Psoas muscle (tissue), 8 donors: ENCODE measurements at places on chromosomes 5 and 9.

DNA sequence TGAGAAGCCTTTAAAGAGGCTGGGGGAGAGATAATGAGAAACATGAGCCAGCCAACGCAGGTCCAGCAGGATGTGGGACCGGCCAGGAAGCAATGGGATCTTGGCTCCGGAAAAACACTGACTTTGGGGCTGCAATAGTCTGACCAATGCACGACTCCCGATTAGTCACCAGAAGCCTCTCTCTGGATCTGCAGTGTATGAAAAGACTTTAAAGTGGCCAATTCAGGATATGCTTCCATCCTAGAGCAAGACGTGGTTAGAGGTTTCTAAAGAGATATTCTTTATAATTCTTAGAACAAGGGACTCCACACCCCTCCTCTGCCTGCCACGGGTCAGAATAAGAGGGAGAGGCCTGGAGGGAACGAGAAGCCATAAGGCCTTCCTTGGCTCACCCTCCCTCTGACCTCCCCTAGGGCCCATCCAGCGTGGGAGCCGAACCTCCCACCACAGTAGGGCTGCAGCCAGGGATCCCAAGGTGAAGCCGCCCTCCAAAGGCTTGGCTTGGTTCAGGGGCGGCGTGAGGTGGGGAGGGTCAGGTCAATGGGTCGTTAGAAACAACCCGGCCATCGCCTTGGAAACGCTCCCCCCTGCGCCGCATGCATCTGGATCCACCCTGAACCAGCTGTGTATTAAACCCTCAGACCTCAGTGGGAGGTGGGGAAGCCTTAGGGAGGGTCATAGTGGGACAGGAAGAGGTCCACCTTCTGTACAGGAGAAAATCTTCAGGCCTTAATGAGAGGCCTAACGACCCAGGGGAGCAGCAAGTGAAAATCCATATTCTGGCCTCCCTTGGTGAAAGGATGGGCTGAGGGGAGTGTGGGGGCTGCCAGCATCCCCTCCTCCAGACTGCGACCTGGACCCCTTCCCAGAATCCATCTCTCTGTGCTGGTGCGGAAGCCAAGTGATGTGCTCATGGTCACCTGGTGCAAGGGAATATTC, 11.1 kb downstream of the FGF1 start:
- DNase-seq: peak; percentile 64

DNA sequence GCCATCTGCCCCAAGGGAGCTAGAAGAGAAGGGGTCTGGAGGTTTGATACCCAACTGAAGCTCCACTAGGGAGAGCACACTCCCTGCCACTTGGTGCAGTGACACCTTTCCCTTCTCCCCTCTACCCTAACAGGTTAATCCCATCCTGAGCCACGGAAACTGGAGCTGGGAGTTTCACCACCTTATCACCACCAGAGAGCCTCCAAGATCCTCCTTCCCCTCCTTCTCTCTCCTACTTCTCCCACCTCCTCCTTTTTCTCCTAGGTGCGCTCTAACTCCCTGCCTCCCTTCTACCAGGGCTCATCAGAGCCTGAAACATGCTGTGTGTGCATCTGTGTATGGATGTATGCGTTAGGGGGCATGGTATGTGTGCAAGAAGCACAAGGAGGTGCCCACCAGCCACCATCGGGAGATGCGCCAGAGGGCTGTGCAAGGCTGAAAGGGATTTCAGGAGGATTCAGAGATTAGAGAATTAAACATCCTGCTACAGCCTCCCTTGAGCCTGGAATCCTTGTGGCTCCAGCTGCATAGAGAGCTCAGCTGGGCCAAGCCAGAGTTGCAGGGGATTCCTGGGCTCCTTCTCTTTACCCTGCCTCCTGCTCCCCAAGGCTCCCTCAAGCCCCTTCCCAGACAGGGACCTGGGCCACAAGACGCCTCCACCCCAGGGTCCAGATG, 89.8 kb downstream of the PCDH1 start:
- no peak for DNase-seq

- peak; percentile 77 for DNase-seq
Observed at GRCh38 chr9:87792831-87793288, 66.9 kb downstream of the CTSL start.

DNA sequence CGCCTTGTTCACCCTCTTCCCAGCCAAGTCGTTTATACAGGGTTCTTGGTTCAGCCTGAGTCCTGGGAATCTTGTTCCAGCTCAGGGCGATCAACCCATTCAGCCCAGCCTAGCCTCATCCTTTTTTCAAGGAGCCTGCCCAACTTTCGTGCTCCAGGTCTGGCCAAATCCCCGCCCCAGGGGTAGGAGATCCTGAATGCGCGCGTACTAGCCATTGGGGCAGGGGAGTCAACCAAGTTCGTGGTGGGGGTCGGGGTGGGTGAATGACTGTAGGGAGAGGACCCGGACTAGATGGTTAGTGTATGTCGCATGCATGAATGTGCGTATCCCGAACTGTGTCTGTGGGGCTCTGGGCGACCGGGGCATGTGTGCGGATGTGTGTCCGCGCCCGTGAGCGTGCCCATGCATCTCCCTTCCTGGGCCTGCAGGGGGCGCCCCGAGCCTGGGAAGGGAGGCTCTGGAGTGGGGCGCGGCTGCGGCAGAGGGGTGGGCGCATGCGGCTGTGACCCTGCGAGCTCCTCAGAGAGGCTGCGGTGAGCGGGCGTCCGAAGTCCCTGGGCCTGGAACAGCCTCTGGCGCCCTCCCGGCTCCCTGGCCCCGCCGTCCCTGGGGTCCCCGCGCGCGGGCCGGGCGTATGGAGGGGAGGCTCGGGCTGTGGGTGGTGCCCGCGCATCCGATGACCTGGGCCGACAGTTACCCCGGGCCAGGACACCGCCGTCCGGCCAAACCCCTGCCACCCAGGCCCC, 8.7 kb downstream of the CCL21 start:
- DNase-seq: peak; percentile 84

DNA sequence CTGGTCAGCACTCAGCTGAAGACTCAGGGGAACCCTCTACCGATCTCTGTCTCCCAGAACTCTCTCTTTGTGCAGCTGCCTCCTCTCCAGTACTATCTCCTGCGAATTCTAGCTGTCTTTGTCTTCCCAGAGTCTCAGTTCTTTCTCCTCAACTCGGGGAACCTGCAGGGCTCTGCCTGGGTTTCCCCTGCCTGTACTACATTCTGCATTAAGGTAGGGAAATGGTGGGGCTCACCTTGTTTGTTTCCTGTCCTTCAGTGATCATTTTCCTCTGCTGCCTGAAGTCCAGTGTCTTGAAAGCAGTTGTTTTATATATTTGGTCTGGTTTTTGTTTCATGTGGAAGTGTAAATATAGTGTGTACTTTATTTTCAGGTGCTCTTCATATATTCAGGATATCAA, 43.1 kb upstream of the IGFBPL1 start:
- no peak for DNase-seq

GRCh38 chr9:88418025-88418424, 29.8 kb downstream of the SPIN1 start:
- no peak for DNase-seq

DNA sequence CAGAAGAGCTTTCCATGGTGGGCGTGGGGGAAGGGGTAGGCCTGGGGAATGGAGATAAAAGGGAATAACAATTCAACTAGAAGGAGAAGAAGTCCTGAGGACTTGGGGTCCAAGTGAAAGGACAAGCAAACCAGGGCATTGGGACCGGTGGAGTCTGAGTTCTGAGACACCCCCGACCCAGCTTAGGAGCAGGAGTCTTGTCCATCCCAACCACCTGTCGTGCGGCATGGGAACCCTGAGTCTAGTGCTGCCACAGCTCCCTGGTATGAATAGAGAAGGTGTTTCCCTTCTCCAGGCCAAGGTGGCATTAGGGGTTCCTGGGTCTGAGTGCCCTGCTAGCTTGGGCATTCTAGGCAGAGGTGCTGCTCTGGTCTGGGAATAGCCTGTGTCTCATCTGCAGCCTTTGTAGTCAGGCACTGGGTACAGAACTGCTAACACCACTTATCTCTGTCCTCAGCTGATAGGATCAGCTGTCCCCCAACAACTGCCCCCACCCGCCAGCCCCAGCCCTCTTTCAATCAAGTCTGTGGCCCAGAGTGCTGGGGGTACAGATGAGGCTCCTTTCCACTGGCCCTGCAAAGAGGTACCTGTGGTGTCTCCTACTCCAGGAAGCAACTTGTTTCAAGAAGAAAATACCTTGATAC, 9.9 kb downstream of the HNRNPAB start:
- no peak for DNase-seq

- DNase-seq: no peak
Observed at GRCh38 chr5:9691261-9691660, 61.1 kb upstream of the TAS2R1 start.

DNA sequence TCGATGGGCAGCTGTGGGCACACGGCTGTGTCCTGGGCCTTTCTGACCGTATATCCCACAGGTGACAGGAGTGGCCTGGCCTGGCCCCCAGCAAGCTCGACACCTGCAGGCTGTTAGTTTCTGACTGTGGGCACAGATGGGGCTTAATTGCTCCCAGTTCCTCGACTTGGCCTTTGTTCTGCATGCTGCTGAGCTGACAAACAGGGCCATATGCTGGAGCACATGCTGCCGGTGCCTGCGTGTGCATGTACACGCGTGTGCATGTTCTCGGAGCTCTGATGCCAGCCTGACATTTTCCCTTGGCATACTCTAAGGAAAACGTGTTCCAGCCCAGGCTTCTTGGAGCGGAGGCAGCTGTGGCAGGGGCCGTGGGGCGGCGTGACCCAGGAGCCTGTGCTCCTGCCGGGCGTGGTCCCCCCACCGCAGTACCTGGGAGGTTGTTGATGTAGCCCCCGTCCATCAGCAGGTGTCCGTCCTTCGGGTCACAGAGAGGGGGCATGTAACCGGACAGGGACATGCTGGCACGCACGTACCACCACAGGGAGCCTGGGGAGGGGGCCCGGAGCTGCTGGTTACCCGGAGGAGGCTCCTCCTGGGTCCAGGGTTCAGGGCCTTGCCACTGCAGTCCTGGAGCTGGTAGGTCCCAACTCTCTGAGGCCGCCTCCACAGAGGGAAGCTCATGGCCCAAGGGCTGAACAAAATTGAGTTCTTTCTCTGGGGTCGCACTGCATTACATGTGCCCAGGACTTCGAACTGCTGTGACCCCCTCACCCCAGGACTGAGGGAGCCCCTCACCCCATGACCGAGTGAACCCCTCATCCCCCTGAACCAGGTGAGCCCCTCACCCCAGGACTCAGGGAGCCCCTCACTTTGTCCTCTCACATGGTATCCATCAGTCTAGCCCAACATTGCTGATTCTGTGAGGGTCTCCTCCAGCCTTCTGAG, 4.1 kb upstream of the NSMF start:
- peak; percentile 12 for DNase-seq

GRCh38 chr5:139141446-139142204, 56.5 kb downstream of the SIL1 start:
- no peak for DNase-seq

DNA sequence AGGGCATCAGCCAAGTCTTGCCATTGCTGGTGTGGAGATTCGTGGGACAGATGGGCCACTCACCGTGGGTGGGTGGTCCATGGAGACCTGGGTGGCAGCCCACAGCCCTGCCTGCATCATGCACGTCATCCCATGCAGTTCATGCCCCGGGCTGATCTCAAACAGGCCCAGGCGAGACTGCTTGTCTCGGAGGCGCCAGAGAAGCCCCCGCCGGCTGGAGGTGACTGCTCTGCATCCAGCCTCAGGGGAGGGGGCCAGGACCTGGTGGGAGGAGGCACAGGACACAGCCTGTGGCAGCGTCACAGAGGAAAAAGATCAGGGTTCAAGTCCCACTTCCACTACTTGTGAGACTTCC, 975 bp downstream of the PIP5KL1 start:
- no peak for DNase-seq

- DNase-seq: no peak
Observed at GRCh38 chr5:115369430-115370144, 73.1 kb upstream of the CCDC112 start.

- DNase-seq: peak; percentile 78
Observed at GRCh38 chr9:36486933-36487481, 85.7 kb upstream of the MELK start.

GRCh38 chr5:19044311-19044710, 943.7 kb downstream of the CDH18 start:
- DNase-seq: no peak

GRCh38 chr5:123936548-123936947, 424.6 kb downstream of the CSNK1G3 start:
- DNase-seq: no peak

DNA sequence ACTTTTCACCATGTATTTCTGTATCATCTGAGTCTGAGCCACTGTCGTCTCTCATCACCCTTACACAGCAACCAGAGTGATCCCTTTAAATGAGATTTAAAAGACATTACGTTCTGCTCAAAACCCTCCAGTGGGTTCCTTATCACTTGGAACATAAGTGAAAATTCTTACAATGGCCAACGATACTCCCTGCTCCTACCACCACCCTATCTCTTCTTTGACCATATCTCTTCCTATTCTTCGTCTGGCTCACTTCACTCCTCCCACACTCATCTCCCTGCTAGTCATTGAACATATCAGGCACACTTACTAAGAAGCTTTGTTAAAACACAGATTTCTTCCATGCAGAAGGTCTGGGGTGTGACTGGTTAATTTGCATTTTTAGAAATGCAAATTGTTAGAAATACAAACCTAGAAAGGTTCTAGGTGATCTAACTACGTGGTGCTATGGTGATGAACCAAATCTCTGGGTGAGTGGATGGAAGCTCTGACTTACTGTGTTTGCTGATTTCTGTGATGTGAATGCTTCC, 166.6 kb upstream of the CD180 start:
- DNase-seq: no peak

DNA sequence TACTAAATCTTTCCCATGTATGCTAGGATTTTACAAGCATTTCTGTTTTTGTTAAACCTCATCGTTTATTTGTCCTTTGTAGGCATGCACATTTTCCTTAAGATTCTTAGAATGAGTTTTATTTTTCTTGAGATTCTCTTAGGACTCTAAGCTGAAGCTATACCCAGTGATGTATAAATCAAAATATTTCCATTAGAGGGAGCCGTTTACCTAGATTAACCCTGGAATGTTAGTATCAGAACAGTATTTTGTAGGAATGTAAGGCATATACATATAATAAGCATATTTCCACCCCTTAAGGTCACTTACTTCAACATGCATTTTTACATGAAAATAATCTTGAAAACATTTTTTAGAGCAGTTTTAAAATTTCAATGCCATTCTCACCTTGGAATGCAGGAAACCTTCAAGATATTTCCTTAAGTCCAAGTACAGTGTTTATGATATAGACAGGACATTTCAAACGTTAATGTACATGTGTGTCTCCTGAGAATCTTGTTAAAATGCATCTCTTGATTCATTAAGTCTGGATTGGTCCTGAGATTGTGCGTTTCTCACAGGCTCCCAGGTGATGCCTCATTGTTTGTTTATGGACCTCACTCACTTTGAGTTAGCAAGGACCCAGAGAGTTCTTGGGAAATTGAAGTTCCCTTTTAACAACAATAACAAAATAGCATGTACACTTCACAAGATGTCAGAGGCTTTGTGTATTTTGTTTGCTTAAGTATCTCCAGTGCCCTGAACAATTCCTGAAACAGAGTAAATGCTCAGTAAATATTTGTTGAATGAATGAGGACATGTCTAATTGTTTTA, 34.9 kb upstream of the FCHO2 start:
- no peak for DNase-seq

GRCh38 chr9:38171926-38172325, 102.9 kb upstream of the SHB start:
- DNase-seq: no peak

- DNase-seq: no peak
Observed at GRCh38 chr9:68750786-68751185, 45.7 kb downstream of the PIP5K1B start.
